ENCODE measurements at places on chromosomes 4 and X. TPM values are rescaled to one million over a fixed set of nuclear protein-coding genes. Genes with fewer than 3 reads are reported as not detected.

The CAPN6 gene
- total RNA-seq: 0.82 TPM

DNA sequence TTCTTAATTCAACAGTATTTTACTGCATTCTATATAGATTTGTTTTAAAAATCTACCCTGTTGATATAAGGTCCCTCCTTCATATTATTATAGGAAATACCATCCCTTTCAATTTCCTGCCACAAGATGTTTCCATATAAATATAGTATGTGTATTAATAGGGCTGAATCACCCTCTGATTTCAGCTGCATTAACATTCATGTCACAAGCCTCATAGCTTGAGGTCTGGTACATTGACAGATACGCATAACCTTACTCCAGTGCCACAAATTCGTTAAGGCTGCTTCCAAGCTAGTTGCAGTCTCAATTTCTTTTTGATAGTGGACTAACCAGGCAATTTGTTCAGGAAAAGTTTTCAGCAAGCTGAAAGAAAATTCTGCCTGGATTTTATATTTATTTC is 128.4 kb downstream of the KLHL34 start:
- no peak for DNase-seq
- no peaks in the 10 kb centered on the region for H3K27me3 ChIP-seq
- peaks cover 11% of the 10 kb centered on the region for H3K36me3 ChIP-seq
- H3K27ac ChIP-seq: no peak overlapping the region

The ZFYVE28 gene
- 1.4 TPM for total RNA-seq

The EMCN gene
- total RNA-seq: not detected

The KLHL2 gene
- 14.9 TPM for total RNA-seq

- H3K4me3 ChIP-seq: no peak overlapping the region
- H3K36me3 ChIP-seq: no peaks in the 10 kb centered on the region
- H3K27me3 ChIP-seq: peaks cover 6% of the 10 kb centered on the region
These were observed 417.8 kb upstream of the LCORL start for GRCh38 chr4:18439311-18439710.

The ATG4A gene
- 8.4 TPM for total RNA-seq

DNA sequence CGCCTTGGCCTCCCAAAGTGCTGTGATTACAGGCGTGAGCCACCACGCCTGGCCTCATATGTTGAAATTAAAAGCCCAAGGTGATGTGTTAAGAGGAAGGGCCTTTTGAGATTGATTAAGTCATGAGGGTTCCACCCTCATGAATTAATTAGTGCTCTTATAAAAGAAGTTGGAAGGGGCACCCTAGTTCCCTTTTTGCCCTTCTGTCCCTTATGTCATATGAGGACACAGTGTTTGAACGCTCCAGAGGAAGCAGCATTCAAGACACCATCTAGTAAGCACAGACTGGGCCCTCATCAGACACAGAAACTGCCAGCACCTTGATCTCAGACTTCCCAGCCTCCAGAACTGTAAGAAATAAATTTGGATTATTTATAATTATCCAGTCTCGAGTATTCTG is 5.1 kb upstream of the APLN start:
- no peaks in the 10 kb centered on the region for H3K36me3 ChIP-seq
- no peak overlapping the region for H3K27ac ChIP-seq
- no peaks in the 10 kb centered on the region for H3K4me1 ChIP-seq

Measured in neural crest cell (in vitro differentiated cells).